Activated CD8-positive, alpha-beta memory T cell treated with anti-CD3 and anti-CD28 coated beads for 24 hours (primary cell): ENCODE measurements at places on chromosomes 4 and X.

DNA sequence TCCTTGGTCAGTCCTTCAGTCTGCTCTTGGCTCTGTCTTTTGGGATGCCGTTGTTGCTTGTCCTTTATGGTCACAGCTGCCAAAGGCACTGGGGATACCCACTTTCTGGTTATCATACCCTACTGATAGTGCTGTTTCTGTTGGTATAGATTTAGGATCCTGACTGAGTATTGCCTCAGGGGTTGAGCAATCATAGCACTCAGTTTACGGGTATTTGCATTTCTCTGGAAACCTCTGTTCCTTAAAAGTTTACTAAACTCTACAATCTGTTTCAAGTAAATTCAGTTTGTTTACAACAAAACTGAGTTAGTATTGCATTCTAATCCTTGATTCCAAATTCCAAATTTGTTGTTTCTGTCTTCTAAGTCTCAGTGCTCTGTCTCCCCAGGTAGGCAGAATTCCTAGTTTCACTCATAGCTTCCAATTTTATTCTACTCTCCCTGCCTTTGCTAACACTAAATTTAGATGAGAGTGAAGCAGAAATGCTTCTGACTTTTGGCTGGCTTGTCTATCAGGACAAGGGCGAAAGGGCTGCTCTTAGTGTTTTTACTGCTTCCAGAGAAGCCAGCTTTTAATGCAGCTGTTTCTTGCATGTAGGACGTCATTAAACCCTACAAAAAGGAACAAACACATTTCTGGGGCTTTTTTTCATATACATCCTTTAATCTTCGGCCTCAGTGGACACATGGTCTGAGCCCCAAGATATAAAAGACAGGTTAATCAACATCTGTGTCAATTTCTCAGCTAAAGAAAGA lies 17.2 kb upstream of the TET2 start:
- DNase-seq: no peak

GRCh38 chr4:142434519-142435224 lies 411.4 kb downstream of the INPP4B start:
- DNase-seq: no peak

GRCh38 chr4:9979101-9979701 lies 42.1 kb downstream of the SLC2A9 start:
- no peak for DNase-seq

DNA sequence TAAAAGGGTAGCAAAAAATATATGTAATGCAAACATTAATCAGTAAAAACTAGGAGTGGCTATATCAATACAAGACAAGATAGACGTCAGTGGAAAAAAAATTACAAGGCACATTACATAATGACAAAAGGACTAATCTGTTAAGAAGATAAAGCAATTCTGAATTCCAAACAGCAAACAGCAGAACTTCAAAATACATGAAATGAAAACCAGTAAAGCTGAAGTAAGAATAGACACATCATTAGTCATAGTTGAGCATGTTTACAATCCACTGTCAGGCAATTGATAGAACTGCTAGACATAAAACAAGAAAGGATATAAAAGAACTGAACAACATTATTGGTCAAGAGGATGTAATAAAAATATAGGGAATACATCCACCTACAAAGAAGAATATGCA lies 12.2 kb downstream of the SULT1B1 start:
- no peak for DNase-seq

- no peak for DNase-seq
These were observed 4.6 kb upstream of the CDKL2 start for GRCh38 chr4:75634951-75635350.

DNA sequence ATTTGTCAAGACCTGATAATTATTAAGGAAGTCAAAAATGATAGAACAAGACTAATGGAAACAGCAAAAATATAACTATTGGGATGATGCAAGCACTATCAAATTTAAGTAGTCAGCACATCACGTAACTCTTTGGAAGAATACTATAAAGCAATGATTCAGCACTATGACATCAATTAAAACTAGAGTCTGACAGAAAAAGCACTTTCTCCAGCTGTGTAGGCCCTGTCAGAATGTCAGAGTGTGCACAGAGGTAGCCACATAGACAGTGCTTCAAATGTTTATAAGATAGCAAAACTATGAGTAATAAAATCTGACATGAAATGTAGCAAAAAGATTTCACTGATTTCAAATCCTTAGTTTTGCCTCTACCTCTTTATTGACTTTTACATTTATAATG lies 1226.6 kb upstream of the ADGRL3 start:
- no peak for DNase-seq

GRCh38 chrX:1420371-1420770 lies 28.5 kb upstream of the SLC25A6 start:
- DNase-seq: no peak

DNA sequence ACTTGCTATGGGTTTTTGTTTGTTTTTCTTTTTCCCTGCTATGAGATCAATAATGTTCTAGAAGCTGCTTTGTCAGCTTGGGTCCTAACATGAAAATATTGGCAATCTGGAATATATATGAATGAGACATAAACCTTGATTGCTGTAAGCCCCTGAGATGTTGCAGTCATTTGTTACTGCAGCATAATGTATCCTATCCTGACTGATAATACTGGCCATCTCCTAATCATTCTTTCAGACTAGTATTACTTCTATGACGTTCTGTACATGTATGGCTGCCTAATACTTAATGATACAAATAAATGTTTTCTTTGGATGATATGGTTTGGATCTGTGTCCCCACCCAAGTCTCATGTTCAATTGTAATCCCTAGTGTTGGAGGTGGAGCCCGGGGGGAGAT lies 19.3 kb upstream of the SLAIN2 start:
- DNase-seq: no peak

DNA sequence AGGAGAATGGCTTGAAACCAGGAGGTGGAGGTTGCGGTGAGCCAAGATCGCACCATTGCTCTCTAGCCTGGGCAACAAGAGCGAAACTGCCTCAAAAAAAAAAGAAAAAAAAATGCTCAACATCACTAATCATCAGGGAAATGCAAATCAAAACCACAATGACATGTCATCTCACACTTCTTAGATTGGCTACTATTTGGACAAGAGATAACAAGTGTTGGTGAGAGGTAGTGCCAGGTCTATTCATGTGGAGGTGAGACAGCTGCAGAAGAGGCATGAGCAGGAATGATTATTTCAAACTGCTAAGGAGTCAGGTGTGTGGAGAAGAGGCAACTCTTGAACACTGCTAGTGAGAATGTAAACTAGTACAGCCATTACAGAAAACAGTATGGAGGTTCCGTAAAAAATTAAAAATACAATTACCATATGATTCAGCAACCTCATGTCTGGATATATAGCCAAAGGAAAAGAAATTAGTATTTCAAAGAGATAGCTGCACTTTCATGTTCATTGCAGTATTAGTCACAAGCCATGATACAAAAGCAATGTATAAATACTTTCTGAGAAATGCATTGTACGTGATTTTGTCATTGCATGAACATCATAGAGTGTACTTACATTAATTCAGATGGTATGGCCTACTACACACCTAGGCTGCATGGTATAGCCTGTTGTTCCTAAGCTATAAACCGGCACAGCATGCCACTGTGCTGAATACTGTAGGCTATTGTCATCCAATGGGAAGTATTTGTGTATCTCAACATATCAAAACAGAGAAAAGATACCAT lies 75.3 kb downstream of the TMEM144 start:
- DNase-seq: no peak

DNA sequence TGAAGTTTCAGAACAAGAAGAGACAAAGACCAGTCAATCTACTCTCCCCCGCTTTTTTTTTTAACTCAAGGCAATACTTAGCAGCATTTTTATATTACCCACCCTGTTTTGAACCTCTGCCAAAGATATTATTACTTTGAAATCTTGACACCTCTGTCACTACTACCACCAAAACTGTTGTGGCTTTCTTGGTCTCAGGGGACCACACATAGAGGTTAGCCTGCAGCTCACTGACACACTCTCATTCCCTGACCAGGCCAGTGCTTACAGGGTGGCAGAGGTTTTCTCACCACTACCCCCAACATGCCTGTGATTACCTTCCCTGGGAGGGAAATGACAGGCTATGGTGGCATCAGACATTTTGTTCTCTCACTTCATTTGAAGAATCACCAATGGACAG lies 137.4 kb upstream of the STIM2 start:
- no peak for DNase-seq

DNA sequence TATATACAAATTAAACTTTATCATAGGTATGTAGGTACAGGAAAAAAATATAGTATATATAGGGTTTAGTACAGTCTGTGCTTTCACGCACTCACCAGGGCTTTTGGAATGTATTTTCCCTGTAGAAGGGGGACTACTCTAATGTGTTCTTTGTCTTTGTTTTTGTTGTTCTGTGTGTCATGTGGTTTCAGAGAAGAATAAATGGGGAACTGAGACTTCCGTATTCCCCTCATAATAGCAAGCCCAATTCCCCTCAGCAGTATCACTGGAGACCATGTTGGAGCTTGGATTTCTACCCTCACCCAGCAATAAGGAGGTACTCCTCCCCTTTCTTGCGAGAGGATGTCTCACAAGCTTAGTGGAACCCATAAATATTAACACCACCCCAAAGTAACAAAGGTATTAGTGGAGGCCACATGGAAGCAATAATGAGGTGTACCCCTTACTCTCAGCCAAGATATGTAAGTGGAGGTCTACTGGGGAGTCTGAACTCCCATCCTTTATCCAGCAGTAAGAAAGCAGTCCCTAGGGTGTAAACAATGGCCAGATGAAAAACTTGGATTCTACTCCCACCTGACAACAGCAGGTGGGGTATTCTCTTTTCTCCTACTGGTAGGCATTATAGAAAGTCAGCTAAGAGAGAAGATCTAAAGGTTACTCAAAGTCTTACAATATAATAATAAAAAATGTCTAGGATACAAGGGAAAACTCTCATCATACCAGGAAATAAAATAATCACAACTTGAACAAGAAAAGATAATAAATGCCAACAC lies 805.4 kb upstream of the GALNTL6 start:
- no peak for DNase-seq

DNA sequence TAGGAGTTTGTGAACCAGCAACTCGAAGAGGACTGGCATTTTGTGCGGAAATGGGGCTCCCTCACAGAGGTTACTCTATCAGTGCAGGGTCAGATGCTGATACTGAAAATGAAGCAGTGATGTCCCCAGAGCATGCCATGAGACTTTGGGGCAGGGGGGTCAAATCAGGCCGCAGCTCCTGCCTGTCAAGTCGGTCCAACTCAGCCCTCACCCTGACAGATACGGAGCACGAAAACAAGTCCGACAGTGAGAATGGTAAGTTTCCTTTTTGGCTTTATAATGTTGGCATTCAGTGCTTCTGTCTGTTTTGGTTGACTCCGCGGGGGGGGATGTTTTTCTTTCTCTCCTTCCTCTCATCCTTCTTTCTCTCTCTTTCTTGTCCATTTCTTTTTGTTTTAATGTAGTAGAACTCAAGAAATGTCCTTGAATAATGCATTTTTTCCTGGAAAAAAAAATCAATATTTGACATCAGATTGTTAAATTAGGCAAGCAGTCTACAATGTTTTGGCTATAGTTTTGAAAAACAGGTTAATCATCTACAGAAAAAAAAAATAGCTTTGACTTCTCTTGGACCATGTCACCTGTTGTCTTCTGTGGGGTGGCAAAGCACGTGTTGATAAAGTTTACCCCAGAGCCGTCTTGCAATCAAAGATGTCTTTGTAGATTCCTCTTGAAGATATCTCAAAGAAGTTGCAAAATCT lies 103.6 kb downstream of the TENM3 start:
- DNase-seq: no peak

DNA sequence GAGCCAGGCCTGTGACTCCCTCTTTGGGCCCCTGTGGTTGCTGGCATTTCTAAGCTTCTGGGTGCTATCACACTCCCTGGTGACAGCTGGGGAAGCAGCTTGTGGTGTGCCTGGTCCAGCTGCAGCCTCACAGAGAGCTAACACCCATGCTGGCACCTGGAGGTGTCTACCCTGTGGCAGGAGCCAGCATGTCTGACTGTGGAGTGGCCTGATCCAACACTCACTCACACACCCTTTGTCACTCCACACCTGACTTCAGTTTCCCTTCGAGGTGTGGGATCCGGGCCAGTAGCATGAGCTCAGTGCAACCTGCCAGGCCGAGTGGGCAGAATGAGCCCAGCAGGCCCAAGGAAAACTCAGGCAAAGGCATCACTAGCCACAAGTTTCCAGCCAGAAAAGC lies 67.5 kb downstream of the TECRL start:
- no peak for DNase-seq

GRCh38 chrX:154317391-154317995 lies 21.9 kb downstream of the TKTL1 start:
- DNase-seq: no peak

DNA sequence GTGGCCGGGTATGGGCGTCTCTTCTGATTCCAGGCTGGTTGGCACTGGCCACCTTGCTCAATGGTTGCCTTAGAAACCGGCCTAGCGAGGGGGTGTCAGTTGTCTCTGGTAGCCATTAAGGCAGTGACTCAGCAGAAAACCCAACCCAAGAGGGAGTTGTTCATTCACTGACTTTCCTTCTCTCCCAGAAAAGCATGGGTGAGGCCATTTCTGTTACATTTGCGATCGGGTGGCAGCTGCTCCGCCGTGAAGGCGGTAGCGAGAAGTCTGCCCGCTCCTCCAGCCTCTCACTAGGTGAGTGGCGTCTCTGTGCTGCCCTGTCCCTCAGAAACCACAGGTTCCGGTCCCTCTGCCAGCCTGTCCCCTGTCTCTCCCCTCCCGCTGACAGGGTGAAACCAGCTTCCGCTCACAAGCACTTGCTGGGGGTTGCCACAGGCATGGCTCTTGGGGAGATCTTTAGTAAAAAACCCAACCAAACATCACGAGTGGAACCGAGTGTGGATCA lies 17.4 kb downstream of the IRAK1 start:
- peak; percentile 78 for DNase-seq

DNA sequence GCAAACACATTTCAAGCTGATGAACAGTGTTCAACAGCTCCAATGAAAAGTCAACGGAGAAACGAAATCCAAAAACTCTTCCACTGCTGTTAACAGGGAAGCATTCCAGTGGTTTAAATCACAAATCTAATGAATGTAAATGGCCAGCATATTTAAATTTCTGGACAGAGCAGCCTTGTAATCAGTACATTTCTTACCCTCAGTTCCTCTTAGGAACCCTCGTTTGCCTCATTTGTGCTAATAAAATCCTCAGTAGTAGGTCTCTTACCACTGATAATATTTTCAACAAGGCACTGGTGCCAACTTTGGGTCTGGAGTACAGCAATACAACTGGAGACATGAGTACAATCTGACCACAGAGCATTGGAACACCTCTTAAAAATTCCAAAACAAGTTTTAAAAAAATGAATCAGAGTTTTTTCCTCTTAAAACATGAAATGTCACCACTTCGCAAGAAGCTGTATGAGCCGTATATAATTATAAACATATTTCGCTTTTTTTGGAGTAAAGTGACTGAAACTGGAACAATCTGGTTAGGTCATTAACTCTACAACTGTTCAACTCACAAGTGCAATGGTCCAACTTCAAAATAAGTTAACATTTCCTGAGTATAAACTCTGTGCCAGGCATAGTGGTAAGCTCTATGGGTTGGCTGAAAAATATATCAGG lies 211.2 kb downstream of the CPEB2 start:
- no peak for DNase-seq

GRCh38 chr4:16259889-16260246 lies 33.6 kb upstream of the TAPT1 start:
- no peak for DNase-seq
